ENCODE measurements at places on chromosomes 13 and 19. TPM values are rescaled to one million over a fixed set of nuclear protein-coding genes. Genes with fewer than 3 reads are reported as not detected.

DNA sequence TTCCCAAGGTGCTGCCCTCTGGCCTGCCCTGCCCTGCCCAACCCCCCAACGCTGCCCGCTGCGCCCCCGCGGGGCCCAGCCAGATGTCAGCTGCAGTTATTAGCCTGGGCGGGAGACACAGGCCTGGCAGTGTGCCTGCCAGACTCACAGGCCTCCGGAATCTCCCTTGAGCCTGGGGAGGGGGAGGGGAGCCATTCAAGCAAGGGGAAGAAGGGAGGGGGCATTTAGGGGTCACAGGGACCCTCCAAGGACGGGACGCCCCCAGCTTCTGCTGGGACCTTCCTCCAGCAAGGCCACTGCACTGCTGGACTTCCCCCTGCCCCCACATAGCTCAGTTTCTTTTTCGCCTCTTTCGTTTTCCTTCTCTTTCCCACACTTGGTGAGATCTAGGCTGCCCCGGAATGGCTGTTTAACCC, 2.6 kb upstream of the JUNB start:
- DNase-seq = peak; percentile 91

- no peak for DNase-seq
Measured at GRCh38 chr13:112895521-112896465, 73.2 kb upstream of the MCF2L start.

Gene SYCN
- not detected for total RNA-seq

Gene PGLYRP1
- not detected for total RNA-seq

DNA sequence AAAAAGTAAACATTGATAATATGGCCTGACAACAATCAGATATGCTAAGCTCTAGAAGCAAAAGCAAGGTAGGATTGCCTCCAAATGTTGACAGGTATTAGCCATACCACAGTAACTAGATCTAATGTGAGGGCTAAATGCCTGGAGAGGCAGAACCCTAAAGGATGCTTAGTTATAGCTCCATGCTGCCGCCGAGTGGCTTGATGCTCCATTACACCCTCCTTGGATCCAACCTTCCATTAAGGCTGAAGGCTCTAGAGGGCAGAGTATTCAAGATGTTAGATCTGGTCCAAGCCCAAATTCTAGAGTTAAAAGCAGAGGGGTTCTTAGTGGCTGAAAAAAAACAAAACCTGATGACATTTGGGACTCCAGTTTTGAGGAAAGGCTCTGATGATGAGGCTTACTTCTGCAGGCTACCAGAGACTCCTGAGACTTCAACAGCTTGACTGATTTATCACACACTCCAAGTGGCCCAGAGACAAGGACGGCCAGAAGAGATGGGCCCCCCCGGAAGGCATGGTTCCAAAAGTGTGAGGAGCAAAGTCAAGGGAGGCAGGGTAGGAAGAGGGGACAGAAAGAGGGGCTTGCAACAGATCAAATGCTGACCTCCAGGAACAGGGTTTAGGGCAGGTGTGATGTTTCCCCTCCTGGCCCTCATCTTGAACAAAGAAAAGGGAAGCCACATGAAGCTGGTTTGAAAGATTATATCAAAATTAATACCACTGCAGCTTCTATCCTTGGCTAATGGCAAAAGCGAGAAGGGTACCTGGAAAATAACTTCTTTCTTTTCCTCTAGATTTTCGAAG, 21.9 kb upstream of the CPB2 start:
- DNase-seq = peak; percentile 84

DNA sequence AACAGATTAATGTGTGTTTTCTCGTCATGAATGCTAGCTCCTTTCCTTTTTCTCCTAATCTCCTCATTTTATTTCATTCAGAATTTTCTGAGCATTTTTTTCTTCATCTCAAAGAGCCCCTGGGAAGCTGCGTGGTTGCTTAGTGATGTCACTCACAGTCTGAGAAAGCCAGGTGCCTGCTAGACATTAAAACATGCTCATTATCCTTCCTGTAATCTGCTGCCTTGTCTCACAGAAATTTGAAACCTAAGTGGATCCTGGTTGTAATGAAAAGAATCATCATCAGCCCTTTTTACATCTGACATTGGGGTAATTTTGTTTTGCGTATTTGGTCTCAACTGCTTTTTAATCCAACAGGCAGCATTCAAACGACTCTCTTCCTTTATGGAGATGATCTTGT, 108.2 kb upstream of the RNF113B start:
- no peak for DNase-seq

DNA sequence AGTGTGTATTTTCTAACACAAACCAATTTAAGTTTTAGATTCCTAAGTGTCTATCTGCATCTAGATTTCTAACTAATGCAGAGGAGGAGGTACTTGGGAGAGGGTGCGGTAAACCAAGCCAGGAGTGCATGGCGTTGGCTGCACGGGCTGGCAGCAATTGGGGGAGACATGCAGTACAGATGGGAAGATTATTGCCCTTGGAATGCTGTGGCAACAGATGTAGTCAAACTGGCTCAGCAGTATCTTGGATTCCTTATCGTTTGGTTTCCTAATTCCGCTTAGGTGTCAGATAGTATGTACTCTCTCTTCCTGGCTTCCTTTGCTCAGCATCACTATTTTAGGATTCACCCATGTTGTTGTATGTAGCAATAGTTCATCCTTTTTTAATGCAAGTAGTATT, 29.4 kb upstream of the STK24 start:
- DNase-seq = no peak

DNA sequence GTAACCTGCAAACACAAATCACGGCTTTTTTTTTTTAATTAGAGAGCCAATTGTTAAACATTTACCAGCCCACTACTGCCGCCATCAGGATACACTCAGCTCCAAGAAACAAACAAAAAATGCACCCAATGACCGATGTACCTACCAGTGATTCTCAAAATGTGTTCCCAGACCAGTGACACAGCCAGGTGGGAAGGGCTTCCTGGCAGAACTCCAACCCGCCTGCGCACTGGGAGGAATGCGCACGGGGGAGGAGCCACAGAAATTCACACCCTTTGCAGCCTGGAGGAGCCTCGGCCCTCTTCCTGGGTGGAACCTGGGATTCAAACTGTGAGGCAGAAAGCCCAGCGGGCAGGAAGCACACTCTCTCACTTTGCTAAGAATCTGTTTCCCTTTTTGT, 255.9 kb downstream of the TBC1D4 start:
- peak; percentile 70 for DNase-seq

GRCh38 chr19:45177817-45178261, at the start of gene TRAPPC6A:
Gene TRAPPC6A (minus strand): TSS chr19:45178237. CDS start chr19:45178218, 19 bp downstream.
- no peak for DNase-seq

- DNase-seq = no peak
Measured at GRCh38 chr13:111345682-111346081, 25.2 kb downstream of the TEX29 start.

- DNase-seq = no peak
Measured at GRCh38 chr13:99986741-99987140, 5.2 kb downstream of the ZIC2 start.

DNA sequence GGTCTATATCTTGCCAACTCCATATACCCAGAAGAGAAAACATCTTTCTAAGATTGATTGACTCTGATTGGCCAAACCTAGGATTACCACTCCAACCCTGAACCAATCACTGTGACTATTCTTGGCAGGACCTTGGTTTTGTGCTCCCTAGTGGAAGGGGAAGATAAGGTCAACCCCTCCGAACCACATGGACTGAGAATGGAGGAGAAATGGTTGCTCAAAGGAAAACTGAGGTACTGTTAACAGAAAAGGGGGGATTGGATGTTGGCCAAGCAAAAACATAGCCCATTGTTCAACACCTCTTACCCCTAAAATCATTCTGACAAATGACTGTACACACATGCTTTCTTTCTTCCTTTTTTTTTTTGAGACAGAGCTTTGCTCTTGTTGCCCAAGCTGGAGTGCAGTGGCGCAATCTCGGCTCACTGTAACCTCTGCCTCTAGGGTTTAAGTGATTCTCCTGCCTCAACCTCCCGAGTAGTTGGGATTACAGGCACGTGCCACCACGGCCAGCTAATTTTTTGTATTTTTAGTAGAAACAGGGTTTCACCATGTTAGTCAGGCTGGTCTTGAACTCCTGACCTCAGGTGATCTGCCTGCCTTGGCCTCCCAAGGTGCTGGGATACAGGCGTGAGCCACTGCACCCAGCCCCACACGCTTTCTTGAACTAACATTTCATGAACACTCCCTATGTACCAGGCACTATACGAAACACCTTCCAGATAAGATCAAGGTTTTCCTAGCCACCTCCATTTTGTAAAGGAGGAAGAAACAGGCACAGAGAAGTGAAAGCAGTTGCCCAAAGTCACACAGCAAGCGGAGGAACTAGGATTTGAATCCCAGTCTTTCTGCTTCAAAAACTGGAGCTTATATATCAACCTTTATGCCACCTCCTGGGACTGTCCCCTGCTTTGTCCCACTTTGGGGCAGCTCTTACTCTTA, 6.5 kb downstream of the MEIOSIN start:
- no peak for DNase-seq

Gene ANKLE1
- total RNA-seq = 0.24 TPM

Gene ZIM2
- total RNA-seq = 0.67 TPM

- DNase-seq = no peak
Measured at GRCh38 chr13:74047931-74048600, 86.1 kb downstream of the KLF12 start.

GRCh38 chr13:107170270-107170931, 602.5 kb upstream of the ARGLU1 start:
- DNase-seq = no peak

GRCh38 chr13:27605610-27606200, 14.6 kb downstream of the LNX2 start:
- no peak for DNase-seq

Gene CEACAM6
- not detected for total RNA-seq

DNA sequence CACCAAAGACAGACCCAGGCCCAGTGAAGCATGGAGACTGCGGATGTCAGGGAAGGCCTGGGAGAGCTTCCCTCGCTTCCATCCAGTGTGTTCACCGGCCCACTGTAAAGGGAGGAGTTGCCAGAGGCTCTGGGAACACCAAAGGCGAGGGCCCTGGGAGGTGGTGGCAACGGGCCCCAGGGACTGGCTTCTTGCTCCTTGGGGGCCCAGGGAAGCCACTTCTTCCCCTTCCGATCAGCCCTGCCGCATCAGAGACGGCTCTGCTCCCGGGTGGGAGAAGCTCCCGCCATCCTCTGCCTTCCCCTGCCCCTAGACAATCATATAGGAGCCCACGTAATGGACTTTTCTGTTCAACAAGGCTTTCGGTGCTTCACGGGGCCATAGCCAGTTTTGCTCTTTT, 83.4 kb upstream of the GPR183 start:
- no peak for DNase-seq

- no peak for DNase-seq
Measured at GRCh38 chr13:78078168-78078567, 159.5 kb upstream of the EDNRB start.

DNA sequence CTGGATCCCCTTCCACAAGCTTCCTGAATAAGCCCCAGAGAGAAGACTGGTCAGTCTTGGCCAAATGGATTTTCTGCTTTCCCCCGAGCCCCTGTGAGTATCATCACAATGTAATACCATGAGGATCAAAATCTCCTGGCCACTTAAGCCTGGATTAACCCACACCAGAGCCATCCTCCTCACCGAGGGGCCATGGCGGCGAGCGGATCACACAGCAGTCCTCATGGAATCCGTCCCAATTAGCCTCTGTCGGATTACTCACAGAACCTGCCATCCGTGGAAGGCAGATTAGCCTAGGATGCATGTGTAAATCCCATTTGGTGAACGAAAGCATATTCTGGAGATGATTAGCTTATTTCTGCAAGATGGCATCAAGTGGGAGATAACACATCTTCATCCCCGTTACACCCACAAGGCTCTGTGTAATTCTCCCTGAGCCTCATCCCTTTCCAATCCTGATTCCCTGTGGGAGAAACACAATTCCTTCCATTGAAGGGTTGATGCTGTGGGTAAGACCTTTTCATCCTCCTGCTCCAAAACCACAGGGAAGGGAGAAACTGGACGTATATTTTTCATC, 42.5 kb downstream of the GNG7 start:
- DNase-seq = no peak

DNA sequence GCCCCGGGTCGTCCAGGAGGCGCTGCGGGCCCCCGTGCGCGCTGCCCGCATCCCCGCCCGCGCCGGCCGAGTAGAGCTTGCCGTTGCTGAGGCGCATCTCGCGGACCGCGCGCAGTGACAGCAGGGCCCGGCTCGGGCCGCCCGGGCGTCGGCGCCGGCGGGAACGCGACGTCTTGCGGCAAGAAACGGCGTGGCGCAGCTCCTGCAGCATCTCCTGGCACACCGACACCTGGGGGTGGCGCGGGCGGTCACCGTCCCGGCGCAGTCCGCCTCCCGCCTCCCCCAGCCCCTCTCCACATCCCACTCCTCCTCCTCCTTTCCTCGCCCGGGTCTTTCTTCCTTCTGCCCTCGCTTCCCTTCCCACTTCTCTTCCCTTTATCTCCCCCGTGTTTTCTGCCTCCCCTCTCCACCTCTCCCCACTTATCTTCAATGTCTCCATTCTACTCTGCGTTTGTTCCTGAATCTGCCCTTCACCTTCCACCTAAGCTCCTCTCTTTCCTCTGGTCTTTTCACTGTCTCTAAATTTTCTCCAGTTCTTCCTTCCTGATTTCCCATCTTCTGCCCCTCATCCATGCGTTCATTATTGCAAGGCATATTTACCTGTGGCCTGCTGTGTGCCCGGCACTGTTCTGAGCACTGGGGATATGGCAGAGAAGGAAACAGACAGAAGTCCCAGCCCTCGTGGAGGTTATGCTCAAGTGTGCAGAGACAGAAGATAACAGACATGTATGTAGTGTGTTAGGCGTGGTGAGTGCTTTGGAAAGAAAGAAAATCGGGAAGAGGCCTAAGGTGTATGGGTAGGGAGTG, 5.2 kb upstream of the ATP1A3 start:
- no peak for DNase-seq

- DNase-seq = no peak
Measured at GRCh38 chr13:25329706-25330105, 28.3 kb downstream of the NUP58 start.

Gene ODAD3
- 0.96 TPM for total RNA-seq

Gene ZNF667
- total RNA-seq = 10.4 TPM

DNA sequence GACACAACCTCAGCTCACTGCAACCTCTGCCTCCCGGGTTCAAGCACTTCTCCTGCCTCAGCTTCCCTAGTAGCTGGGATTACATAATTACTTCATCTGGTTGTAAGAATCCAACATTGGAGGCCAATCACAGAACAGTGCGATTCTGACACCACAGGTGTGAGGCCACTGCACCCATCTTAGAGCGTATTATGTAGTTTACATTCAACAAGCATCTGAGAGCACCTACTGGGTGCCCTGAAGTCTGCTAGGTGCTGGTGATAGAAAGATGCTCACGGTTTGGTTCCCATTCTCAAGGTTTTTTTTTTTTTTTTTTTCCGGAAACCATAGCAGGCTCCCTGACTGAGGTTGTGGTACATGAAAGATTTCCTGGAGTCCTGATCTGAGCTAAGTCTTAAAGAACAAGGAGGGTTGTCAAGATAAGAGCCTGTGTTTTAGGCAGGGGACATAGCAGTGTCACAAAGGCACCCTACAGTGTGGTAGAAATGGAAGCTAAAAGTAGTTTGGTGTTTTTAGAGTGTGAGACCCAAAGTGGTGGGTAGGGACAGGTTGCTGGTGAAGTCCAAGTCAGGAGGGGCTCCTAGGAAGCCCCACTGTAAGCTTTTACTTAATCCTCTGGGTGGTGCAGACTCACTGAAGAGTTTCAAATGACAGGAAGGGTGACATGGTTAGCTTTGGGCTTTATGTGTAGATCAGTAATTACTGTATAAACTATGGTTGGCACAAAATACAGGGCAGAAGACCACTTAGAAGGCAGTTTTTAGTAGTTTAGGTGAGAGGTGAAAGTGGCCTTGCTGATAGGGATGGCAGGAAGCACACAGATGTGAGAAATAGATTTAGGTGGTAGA, 15.2 kb downstream of the SAE1 start:
- no peak for DNase-seq

- DNase-seq = no peak
Measured at GRCh38 chr19:41911889-41912731, 16.1 kb downstream of the ERFL start.

Gene ATP13A1
- total RNA-seq = 293 TPM

Data from thyroid gland (tissue), 4 donors.